ENCODE measurements at places on chromosomes 2 and 18. TPM values are rescaled to one million over a fixed set of nuclear protein-coding genes. Genes with fewer than 3 reads are reported as not detected.
A peak's percentile ranks its signal among the peaks of the same experiment; 100 is the strongest.

- no peak for DNase-seq
Observed at GRCh38 chr2:233351423-233351822, 2.9 kb upstream of the DGKD start.

GRCh38 chr2:152186262-152186661, 10.7 kb upstream of the STAM2 start:
- DNase-seq, result no peak

- DNase-seq, result no peak
Observed at GRCh38 chr18:6719910-6720683, 9.4 kb upstream of the ARHGAP28 start.

DNA sequence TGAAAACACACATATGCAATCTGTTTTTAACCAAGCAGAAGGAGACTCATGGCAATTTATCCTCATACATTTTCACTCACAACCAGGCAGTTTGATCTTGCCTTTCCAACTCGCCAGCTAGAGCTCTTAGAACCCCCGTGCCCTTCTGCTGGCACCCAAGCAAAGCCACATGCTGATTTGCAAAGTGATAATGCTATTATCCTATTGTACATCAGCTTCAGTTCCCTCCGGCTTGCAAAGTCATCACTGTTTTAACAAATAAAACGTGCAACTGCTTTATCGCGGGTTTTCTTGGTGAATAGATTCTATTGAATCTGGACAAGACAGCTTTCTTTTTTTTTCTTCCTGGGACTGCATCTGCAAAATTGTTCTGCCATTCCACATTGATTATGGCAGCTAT, 314.6 kb downstream of the LNPK start:
- DNase-seq, result no peak

- no peak for DNase-seq
Observed at GRCh38 chr2:11942178-11942569, 195.7 kb downstream of the LPIN1 start.

DNA sequence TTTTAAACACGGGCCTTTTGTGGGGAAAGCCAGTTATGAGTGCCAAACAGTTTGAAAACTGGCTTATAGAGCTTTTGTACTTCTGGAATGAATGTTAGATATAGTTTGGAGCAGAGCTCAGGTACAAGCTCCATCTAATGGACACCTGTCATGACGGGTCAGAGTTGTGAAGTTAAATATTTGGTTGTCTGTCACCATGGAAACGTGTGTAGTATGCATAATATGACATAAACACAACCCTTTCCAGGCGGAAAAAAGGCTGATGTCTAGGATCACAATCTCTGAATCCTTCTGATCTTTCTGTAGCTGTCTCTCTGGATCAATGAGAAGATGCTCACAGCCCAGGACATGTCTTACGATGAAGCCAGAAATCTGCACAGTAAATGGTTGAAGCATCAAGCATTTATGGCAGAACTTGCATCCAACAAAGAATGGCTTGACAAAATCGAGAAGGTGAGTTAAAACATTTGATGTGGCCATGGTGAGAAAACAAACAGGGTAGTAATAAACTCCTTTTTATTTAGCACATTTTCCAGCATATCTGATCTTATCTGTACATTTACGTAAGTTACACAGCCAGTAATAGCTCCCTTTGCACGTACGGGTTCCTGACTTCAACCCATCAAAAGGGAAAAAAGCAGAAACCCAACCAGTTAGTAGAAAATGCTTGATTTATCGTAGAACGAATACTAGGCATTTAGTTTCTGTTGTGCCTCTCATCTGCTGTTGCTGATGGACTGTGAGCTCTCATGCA, 80.6 kb upstream of the EML6 start:
- DNase-seq, result no peak

DNA sequence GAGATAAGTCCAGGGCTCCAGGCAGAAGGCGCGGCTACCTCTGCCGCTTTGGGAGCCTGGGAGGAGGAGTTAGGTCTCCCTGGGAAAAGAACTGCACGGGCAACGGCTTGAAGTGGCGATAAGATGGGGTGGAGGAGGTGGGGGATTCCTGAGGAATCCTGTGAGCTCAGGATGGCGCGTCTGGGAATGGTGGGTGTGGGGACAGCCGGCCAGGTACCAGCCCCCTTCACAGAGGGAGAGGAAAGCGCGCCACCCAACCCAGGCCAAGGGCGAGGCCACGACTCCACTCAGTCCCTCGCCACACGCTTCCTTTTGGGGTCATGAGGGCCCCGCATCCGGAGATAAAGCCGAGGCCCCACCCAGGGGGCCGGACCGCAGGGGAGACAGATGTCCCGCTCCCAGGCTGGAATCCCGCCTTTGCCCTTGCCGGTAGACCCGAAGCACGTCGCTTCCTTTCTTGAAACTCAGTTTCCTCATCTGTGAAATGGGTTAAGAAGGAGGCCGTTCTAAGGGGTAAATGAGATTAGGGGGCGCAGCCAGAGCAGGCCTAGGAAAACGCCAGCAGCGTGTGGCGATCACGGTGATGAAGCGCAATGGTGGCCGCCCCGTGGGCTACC, 1.7 kb upstream of the CTDSP1 start:
- peak; percentile 95 for DNase-seq

DNA sequence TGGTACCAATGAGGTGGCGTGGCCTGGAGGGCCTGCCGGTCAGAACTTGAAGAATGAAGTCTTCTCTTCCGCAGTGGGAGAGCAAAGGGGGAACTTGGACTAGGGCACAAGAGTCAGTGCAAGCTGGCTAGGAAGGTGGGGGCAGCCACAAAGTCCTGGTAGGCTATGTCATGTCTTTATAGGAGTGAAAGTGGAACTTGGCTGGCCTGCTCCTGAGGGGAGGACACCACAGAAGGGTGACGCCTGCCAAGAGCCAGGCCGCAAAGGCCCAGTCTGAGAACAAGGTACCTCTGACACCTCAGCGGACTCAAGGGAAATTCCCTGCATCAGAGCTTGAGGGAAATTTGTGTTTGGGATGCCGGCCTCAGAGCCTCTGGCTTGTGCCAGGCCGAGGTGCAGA, 32.2 kb upstream of the MAP3K20 start:
- no peak for DNase-seq

DNA sequence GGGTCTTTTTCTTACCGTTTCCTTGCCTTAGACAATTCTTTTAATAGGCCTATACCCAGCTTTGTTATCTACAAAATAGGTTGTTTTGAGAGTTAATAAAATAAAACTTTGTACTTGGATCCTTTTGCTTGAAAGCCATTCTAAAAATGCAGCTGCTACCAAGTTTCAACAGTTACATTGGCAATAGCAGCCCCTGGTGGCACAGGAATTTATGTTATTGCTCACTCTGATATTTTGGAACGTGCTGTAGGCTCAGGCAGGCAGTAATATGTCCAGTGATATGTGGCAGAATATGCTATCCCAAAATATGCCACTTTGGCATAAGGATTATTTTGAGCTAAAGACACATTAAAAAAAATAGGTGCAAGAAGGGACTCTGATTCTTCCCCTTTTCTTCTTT, 6.7 kb upstream of the COMMD1 start:
- no peak for DNase-seq

DNA sequence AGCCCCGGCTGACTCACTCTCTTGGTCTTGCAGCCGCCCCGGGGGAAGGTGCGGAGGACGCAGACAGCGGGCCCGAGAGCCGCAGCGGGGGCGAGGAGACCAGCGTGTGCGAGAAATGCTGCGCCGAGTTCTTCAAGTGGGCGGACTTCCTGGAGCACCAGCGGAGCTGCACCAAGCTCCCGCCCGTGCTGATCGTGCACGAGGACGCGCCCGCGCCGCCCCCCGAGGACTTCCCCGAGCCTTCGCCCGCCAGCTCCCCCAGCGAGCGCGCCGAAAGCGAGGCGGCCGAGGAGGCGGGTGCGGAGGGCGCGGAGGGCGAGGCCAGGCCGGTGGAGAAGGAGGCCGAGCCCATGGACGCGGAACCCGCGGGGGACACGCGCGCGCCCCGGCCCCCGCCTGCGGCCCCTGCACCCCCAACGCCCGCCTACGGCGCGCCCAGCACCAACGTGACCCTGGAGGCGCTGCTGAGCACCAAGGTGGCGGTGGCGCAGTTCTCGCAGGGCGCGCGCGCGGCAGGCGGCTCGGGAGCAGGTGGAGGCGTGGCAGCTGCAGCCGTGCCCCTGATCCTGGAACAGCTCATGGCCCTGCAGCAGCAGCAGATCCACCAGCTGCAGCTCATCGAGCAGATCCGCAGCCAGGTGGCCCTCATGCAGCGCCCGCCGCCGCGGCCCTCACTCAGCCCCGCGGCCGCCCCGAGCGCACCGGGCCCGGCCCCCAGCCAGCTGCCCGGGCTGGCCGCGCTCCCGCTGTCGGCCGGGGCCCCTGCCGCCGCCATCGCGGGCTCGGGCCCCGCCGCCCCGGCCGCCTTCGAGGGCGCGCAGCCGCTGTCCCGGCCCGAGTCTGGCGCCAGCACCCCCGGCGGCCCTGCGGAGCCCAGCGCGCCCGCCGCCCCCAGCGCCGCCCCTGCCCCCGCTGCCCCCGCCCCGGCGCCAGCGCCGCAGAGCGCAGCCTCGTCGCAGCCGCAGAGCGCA, 12.7 kb downstream of the SALL3 start:
- DNase-seq, result peak; percentile 63

DNA sequence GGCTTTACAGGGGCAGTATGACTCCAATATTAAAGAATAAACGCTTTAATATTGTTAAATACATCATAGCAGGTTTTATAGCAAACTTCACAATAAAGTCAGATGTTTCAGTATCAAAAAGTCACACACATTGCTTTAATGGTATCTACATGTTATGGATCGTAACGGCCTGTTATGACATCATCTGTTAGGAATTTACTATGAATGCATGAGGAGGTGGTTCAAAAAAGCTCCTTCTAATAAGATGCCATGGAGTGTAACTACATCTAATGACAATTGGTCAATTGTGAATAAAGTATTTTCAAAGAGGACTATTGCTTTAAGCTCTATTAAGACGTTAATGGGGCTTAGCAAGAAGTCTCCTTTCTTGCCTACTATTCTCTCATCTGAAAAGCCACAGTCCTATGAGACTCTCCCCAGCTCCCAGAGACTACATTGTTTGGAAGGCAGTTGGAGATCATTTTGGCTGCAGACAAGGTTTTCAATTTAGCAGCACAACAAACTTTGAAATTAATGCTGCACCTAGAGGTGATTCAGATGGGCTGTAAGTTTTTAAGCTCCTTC, 300.7 kb upstream of the MEIS1 start:
- DNase-seq, result no peak

DNA sequence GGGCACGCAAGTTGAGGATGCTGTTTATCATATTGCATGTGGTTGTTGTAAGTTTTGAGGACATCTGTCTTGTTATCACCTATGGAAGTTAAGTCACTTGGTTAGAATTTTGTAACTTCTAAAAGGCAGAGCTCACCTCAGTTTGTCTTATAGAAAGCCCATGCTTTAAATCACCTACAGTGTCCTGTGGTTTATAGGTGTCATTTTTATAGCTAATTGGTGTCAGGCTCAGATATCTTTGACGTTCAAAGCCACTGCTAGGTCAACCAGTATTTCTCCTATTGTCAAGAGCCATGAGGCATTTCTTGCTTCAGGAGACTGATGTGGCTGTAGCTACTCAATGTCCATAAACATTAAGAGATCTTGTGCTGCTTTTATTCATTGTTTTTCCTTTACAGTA, 16.8 kb downstream of the ZNF532 start:
- DNase-seq, result no peak

DNA sequence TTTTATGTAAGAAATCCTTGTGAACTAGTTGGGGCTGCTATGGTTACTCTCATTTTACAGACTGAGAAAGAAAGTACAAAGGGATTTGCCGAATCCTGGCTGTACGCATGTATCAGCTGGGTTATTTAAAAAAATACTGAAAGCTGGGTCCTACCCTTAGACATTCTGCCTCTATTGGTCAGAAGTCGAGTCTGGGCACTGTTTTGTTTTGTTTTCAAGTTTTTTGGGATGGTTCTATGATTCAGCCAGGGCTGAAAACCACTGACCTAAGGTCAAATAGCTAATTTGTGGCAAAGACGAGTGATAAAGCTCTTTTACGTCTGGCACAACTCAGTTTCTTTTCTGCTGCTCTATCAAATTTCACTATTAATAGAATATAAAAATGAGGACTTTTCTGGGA, 5.9 kb upstream of the SLC8A1 start:
- peak; percentile 62 for DNase-seq

Gene SLC9A4
- not detected for total RNA-seq

Gene RGPD4
- not detected for total RNA-seq

Gene CRYGD
- not detected for total RNA-seq

Gene LHCGR
- total RNA-seq, result not detected

Gene POMC
- 0.59 TPM for total RNA-seq

Gene HOXD8
- total RNA-seq, result 3.3 TPM

Gene PTPRN
- total RNA-seq, result 1.2 TPM

Gene CASP10
- 3.3 TPM for total RNA-seq

Gene GPR55
- not detected for total RNA-seq

Gene REG1B
- not detected for total RNA-seq

Gene SYT4
- total RNA-seq, result not detected
